ENCODE measurements at places on chromosomes 16 and 17.

DNA sequence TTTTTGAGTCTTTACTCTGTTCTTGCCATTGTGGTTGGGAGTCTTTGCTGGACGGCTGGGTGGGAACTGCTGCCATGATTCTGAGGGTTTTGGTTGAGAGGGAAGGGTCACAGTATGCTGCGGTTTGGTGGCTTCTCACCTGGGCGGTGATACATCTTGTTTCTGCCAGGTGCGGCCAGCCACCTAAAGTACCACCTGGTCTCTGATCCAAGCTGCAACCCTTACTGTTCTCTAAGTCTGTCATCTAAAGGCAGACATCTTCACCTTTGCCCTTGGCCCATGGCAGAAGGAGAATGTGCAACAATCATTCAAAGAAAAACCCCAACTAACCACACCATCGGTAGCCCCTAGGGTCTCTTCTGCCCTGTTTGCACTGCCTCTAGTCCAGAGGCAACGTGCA lies 19.6 kb upstream of the MPO start:
- DNase-seq: no peak

GRCh38 chr16:47461598-47462266 lies 601 bp downstream of the PHKB start:
- DNase-seq: peak; percentile 15

- peak; percentile 92 for DNase-seq
These were observed 2.8 kb downstream of the MARVELD3 start for GRCh38 chr16:71628810-71629209.

- no peak for DNase-seq
These were observed 524.8 kb downstream of the KCNJ18 start for GRCh38 chr17:22217135-22217534.

DNA sequence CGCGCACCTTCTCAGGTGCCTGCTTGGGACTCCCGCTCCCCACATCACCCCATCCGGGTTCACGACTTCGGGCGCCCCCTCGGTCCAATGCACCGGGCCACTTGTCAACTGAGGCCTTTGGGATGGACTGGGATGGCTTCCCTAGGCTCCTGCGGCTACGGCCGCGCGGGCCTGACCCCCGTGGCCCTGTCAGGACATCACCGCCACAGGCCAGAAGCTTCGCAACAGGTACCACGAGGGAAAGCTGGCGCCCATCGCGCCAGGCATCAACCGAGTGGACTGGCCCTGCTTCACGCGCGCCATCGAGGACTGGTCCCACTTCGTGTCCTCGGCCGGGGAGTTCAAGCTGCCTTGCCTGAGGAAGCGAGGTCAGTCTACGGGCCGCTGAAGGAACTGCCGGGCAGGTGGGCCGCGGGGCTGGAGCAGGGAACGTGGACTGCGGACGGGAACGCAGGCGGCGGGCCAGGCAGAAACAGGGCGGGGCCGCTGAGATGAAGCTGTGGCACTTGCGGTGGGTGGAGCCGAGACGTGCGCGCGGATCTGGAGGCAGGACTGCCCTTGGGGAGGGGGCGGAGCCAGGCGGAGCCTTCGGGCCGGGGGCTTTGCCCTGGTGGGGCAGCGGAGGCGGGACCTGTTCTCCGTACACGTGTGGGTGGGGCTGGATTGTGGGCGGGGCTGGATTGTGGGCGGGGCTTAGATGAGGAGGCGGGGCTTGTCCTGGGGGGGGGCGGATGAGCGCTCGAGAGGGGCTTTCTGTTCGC lies 13.7 kb upstream of the CNGB1 start:
- no peak for DNase-seq

DNA sequence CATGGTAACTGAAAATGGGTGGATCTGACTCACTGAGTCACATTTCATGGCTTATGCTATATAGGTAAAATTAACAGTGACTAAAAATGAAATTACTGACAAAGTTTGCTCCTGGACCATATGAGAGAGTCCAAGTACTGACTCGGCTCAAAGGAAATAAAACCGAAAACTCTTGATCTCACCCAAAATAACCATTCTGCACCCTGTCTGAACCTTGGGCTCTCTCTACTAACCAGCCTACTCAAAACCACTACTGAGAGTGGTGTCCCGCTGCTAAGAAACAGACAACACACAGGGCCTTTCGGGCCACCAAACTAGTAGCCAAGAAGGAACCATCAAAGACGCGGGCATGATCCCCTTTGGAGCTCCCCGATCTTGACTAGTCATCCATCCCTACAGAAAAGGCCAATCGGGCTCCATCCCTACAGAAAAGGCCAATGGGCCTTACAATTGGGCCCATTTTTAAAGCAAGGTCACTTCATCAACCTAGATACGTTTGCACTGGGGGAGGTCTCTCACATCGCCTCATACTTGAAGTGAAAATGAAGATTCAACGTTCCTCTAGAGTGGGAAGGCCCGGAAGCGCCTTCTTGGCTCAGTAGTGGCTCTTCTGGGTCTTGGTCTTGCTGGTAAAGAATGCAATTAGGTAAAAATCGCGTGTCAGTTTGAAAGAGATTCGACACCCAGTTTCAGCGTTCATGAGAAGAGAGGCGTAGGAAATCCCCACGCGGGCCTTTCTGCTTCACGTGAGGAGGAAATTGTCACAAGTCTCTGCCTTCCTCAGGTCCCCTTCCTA lies 720 bp upstream of the ZPBP2 start:
- DNase-seq: no peak

- DNase-seq: no peak
These were observed 40.0 kb upstream of the ABCA10 start for GRCh38 chr17:69268543-69269014.

GRCh38 chr16:62821824-62822223 lies 785.6 kb upstream of the CDH8 start:
- no peak for DNase-seq

- DNase-seq: no peak
These were observed 54.2 kb downstream of the ZFPM1 start for GRCh38 chr16:88507231-88507743.
